EL (cell line): ENCODE measurements at places on chromosomes 2 and 18.

- DNase-seq: no peak
These were observed 20.0 kb upstream of the TMBIM1 start for GRCh38 chr2:218312267-218312756.

- DNase-seq: peak; percentile 22
These were observed 84.9 kb downstream of the BCL11A start for GRCh38 chr2:60468382-60469085.

- no peak for DNase-seq
These were observed 99.3 kb upstream of the KCNJ3 start for GRCh38 chr2:154599189-154599588.

DNA sequence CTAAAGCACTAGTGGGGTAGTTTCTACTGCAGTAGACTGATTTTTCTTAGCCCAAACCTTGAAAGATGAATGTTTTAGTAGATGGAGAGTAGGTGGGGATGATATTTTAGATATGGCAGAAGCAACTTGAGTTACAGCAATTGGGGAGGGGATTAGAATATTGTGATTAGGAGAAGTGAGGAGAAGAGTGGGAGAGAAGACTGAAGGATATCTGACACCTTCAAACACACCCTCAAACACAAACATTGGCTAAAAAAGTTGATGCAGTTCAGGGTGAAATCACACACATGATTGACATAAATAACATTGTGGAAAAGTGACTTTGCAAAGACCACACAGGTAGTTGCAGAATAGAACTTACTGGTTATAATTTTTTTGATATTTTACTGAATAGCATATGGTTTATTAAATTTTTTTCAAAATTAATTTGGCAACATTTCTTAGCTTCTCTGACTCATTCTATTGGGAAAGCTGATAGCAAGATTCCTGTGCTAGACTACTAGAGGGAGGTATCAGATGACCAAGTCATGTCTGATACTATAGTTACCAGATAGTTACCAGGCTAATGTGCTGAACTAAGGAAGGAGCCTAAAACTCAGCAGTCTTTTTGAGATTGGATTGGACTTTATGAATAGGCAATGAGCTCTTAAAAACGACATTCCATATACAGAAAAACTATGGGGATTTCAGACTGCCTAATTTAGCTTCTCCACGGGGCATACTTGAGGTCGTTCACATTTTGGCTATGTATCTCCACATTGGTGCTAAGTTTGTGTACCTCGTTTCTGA is 73.0 kb downstream of the ACTR3 start:
- peak; percentile 39 for DNase-seq

DNA sequence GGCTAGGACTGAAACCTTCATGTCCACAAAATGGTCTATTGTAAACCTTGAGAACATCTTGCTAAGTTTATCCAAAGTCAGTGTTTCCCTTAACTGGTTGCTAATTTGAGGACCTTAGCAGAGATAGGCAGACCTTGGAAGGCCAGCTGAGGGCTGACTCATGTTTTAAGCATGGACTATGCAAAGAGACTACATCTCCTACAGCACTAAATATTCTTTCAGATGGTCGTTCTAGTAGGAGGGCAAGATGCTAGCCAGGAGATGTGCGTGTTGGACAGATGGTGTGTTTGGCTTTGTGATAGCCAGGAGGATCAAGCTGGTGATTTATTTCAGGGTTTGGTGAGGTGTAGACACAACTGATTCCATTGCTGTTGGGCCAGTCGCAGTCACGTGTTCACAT is 75.8 kb downstream of the NRP2 start:
- DNase-seq: peak; percentile 75

DNA sequence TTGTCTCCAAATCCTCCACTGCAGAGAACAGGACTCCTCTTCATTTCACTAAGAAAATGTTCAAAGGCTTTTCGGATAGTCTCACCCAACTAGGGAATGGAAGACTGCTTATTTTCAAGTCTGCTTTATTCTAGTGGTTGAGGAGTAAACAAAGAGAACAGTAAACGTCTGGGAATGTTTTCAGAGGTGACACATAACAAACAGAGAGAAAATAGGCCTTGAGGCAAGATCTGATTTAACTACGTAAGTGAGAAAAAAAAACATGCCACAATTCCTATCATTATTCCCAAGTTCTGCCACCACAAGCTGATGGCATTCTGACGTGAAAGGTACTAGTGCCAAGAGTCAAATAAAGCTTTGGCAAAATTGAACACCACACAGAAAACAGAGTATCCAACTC is 16.7 kb upstream of the WIPF1 start:
- DNase-seq: peak; percentile 83

DNA sequence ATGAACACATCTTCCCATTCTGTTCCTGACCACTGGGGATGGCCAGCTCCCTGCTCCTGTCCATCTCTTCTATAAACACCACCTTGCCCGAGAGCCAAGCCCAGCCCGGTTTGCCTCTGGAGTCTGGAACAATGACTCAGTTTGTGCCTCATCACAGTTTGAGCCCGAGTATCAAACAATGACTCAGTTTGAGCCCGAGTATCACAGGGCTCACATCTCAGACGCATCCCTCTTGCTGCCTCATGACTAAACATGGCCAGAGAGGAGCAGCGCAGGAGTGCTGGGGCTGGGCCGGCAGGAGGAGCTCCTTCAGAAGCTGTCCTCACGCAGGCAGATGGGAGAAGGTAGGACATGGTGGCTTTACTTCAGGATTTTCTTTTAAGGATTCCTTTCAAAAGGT is 68.7 kb downstream of the PXDN start:
- DNase-seq: peak; percentile 97

GRCh38 chr2:136116813-136117390 is 1.0 kb downstream of the CXCR4 start:
- DNase-seq: no peak

DNA sequence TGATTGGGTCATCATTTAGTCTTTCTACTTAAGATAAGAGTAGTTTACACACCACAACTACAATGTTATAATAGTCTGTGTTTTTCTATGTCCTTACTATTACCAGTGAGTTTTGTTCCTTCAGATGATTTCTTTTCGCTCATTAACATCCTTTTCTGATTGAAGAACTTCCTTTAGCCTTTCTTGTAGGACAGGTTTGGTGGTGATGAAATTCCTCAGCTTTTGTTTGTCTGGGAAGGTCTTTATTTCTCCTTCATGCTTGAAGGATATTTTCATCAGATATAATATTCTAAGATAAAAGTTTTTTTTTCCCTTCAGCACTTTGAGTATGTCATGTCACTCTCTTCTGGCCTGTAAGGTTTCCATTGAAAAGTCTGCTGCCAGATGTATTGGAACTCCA is 38.0 kb upstream of the SLC16A14 start:
- DNase-seq: no peak

DNA sequence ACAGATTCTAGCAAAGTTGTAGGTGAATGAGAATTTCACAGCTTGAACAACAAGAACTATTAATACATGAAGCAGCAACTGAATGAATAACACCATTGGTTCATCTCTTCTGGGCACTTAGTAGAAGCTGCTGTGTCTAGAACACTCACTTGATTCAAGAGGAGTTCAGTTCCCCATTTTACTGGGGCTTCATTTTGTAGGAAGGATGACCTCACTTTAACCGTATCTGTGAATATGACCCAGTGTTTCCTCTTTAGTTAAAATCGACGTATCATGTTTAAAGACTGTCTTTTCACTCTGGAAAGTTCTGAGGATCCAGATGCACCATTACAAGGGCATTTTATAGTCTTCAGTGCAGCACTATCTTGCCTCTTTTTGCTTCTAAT is 47.8 kb downstream of the LRRTM1 start:
- DNase-seq: no peak

GRCh38 chr18:61322265-61322873 is 10.9 kb upstream of the CDH20 start:
- peak; percentile 63 for DNase-seq

DNA sequence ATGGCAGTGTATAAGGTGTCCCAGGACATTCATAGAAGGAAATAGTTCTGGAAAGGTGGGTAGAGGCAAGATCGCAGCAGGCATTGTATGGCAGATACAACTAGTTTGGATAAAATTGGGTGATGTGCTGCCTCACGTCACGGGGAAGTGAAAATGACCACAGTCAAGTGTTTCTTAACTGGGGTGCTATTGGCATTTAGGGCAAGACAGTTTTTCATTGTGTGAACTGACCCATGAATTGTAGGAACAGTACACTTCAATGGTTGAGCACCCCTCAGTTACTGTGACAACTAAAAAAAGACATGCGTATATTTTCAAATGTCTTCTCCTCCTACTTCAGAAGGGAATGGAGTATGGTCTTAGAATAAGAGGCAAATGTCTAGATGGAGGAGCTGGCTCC is 22.3 kb upstream of the CYRIA start:
- DNase-seq: no peak

DNA sequence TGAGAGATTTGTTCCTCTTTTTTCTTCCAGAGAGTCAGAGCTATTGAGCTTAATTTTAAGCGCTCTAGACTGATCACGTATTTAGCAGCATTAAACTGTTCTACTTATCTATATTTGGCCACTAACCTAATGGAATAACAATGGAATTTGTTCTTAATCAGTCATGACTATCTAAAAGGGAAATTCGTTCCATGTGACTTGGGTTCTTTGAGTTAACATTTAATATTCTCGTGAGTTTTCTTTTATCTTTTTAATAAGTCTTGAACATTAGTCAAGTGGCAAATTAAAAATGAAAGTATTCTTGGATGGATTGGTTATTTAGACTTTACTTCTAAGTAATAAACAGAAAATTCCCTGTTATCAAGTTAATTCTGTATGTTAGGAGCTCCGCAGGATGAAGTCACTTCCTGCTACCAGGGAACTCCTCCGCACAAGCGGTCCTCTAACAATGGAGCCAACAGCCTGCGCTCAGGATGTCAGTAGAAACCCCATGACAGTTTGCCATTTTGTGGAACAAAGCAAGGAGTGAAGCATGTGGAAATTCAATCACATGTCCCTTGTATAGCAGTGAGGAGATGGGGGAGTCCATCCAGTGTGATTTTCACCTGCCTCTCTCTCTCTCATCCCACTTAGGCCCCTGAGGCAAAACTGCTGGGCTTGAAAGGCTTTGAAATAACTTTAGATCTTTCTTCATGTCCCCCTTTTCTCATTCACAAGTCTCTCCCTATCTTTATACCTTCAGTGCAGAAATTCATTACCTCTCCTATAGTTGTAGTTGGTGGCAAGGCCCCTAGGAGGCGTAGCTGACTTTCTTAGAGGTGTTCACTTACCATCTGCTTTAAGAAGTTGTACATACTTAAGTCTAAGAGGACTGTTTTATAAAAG is 138.1 kb downstream of the WDR7 start:
- DNase-seq: peak; percentile 28

- DNase-seq: no peak
These were observed 183.8 kb downstream of the LRATD1 start for GRCh38 chr2:14816069-14817060.

DNA sequence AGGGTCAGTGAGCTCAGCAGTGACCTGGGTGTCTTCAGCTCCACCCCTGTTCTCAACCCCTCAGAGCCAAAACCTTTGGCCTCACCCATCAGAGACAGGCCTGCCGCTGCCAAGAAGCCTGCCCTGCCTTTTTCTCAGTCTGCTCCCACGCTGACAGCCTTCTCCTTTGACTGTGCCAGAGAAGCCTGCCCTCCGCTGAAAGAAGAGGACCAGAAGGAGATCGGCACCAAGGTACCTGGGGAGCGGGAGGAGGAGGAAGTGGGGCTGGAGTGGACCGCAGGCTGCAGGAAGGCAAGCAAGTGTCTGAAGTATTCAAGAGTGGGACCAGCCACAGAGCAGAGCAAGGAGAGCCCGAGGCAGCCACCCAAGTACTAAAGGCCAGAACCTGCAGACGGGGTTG is 33.2 kb downstream of the TOGARAM2 start:
- DNase-seq: no peak

DNA sequence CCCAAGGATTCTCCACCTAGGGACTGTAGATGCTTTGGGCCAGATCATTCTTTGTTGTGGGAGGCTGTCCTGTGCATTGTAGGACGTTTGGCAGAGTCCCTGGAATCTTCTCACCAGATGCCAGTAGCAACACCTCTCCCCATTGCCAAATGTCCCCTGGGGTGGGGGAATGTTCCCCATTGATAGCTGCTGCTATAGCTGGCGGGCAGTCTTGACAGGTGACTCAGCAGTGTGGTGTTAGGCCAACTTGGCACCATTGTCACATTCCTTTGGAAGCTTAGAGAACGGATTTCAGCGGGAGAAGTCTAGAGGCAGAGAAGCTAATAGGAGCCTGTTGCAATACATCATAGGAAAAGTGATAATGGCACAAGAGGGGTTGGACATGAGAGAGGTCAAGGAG is 495.7 kb upstream of the SMIM21 start:
- DNase-seq: peak; percentile 43

DNA sequence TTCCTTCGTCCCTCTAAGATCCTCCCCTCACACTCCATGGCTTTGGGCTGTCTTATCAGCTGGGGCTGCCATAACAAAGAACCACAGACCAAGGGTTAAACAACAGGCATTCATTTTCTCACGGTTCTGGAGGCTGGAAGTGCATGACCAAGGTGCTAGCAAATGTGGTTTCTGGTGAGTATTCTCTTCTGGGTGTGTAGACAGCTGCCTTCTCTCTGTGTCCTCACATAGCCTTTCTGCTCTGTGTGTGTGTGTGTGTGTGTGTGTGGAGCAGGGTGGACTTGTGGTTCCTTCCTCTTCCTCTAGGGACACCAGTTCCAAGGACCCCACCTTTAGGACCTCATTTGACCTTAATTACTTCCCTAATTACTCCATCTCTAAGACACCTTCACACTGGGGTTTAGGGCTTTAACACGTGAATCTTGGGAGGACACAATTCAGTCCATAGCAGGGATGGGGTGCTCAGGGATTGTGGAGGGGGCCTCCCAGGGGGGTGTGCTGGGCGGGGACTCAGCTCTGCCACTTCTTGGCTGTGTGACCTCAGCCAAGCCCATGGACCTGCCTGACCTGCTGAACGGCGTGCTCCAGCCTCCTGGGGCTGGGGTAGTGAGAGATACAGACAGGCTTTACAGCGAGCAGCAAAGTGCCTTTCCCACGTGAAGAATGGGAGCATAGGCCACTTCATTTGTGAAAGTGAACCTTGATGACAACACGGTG is 38.0 kb downstream of the ACKR3 start:
- DNase-seq: peak; percentile 51

DNA sequence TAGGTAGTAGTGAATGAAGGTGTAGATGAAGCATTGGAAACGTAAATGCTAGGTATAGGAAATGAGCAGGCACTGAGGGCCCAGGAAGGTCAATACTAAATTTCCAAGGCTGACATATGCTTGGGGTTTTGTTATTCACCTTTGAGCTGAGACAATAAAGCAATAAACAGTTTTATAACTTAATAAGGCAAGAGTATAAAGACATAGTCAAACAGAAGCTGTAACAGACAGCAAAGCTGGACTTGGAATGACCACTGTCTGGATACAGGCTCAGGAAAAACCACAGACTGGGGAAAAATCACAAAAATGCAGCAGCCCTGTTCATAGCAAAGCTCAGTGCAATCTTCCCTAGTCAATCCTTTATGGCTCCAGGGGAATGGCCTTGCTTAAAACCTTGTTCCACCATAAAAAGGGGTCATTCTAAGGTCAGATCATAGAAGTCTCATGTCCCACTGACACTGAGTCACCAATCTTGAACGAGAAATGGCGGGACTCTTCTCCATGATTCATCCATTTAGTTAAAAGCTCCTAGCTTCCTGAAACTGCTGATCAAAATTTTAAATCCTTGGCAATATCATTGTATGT is 493.3 kb downstream of the CMPK2 start:
- peak; percentile 36 for DNase-seq
